Stimulated activated CD4-positive, alpha-beta T cell treated with anti-CD3 and anti-CD28 coated beads, TNF-alpha, amount 100 ng/mL, for 24 hours (primary cell): ENCODE measurements at places on chromosomes 16 and 17.

DNA sequence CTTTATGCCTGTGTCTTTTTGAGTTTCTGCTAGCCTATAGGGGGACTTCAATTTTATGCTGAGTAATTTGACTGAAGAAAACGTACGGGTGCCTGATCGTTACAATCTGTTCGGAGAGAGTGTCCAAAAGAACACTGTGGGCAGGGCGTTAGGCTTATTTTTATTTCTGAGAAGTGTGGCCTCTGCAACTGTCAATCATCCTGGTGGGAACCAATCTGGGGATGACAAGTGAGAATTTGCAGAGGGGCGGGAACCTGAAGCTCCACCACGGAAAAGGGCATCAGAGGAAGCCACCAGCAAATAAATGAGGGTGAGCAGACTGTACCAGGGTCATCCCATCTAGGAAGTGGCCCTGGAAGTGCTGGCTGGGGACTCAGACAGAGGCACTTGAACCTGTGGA, 12.0 kb upstream of the CDYL2 start:
- no peak for DNase-seq

DNA sequence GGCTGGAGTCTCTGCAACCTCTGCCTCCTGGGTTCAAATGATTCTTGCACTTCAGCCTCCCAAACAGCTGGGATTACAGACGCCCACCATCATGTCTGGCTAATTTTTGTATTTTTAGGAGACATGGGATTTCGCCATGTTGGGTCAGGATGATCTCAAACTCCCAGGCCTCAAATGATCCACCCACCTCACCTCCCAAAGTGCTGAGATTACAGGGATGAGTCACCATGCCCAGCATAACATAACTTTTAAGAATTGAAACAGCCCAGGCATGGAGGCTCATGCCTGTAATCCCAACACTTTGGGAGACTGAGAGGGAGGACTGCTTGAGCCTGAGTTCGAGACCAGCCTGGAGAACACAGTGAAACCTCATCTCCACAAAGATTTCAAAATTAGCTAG, 2.5 kb downstream of the RSL1D1 start:
- DNase-seq = no peak

DNA sequence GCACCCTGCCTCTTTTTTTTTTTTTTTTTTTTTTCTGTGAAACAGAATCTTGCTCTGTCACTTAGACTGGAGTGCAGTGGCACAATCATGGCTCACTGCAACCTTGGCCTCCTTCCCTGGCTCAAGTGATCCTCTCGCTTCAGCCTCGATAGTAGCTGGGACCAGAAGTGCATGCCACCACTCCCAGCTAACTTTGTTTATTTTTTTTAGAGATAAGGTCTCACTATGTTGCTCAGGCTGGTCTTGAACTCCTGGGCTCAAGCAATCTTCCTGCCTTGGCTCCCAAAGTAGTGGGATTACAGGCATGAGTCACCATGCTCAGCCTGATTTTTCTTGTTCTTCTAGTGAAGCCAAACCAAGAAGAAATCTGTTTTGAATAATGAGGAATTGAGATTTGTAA, 25.0 kb downstream of the CDK12 start:
- DNase-seq = no peak

DNA sequence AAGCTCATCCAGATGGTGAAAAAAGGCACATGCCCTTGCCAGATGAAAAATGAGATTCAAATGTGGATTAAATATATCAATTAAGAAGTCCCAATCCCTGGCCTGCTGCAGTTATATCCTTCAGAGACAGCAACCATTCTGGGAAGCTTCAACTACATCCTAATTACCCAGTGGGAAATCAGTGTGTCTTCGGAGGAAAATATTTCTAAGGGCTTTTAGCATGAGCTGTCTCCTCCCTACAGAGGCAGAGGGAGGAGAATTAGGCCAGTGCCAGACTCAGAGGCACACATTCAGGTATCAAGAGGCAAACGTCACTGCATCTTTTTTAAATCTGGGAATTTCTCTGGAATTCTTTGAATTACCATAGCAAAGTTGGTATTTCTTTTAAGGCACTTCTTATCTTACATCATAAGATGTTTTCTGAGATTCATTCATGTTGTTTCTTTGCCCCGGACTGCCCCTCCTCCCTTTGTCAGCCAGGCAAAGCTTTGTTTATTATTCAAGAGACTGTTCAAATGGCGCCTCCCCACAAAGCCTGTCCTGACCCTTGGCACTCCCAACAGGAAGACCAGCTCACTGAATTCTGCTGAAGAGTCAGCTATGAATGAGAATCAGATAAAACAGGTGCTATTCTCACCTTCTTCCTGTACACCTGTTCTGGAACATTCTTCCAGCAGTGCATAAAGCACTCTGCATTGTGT, 38.3 kb upstream of the SMPD3 start:
- no peak for DNase-seq

- DNase-seq = no peak
Measured at GRCh38 chr16:77989846-77990245, 32.5 kb upstream of the CLEC3A start.
